ENCODE measurements at places on chromosomes 5 and 9. TPM values are rescaled to one million over a fixed set of nuclear protein-coding genes. Genes with fewer than 3 reads are reported as not detected.

The SLC22A4 gene
- total RNA-seq, result not detected

The GDNF gene
- total RNA-seq, result 2.4 TPM

The MYOT gene
- not detected for total RNA-seq

The GKAP1 gene
- total RNA-seq, result 14.2 TPM

The SRP19 gene
- total RNA-seq, result 65.4 TPM

DNA sequence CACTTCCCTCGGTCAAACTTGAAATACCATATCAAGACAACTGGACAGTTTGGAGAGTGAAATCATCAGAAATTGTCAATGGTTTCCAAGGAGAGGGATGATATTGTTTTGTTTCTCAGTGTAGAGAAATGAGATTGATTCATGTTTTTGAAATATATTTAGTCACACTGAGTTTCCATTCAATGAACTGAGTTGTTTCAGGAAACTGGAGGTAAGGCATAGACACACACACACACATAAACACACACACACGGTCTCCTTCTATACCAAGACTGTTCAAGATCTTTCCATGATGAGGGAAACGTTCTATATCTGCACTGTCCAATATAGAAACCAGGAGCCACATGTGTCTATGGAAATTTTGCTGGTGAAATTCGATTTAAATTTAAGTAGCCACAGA lies 182.8 kb downstream of the PTTG1 start:
- no peaks in the 10 kb centered on the region for H3K27me3 ChIP-seq
- H3K4me1 ChIP-seq, result no peaks in the 10 kb centered on the region
- no peak overlapping the region for H3K4me3 ChIP-seq

GRCh38 chr5:148720257-148720656 lies 65.9 kb upstream of the HTR4 start:
- no peaks in the 10 kb centered on the region for H3K36me3 ChIP-seq
- peaks cover 16% of the 10 kb centered on the region for H3K4me1 ChIP-seq
- peak overlapping the region; percentile 31 for H3K4me3 ChIP-seq
- no peak overlapping the region for H3K27ac ChIP-seq
- H3K27me3 ChIP-seq, result no peaks in the 10 kb centered on the region
- no peak for DNase-seq

DNA sequence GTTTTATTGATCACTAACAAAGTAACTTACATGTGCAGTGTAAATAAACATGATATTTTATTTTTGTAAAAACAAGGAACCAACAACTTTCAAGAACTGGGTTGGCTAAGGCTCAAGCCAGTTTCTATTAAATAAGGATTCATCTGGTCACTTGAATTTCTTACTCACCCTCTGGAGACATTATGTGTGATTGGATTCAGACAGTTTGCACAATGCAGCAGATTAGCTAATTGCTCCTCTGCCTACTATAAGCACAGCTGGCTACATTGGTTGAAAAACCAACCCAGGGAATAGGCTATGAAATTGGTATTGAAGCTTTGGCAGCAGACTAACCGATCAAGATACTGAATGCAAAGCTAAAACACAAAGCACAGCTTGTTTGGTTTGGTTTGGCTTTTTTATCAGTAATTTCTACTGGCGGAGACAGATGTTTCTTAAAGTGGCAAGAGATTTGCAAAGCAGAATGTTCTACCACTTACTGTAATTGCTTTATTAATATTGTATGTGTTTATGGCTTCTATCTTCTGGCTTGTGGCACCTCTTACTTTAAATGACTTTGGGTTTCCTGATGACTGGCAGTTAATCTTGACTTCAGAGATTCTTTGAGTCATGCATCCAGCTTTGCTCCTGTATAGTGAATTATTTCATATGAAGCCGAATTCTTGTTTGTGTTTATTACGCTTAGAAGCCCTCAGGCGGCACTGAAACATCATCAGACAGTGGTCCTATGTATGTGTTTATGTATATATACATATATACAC lies 231.5 kb downstream of the MPDZ start:
- DNase-seq, result no peak
- H3K27ac ChIP-seq, result no peak overlapping the region
- H3K36me3 ChIP-seq, result no peaks in the 10 kb centered on the region
- no peaks in the 10 kb centered on the region for H3K4me1 ChIP-seq
- no peaks in the 10 kb centered on the region for H3K27me3 ChIP-seq

GRCh38 chr5:75710637-75711036 lies 6.6 kb downstream of the POC5 start:
- H3K27ac ChIP-seq, result no peak overlapping the region
- H3K27me3 ChIP-seq, result no peaks in the 10 kb centered on the region
- peaks cover 38% of the 10 kb centered on the region for H3K36me3 ChIP-seq
- H3K4me3 ChIP-seq, result no peak overlapping the region

DNA sequence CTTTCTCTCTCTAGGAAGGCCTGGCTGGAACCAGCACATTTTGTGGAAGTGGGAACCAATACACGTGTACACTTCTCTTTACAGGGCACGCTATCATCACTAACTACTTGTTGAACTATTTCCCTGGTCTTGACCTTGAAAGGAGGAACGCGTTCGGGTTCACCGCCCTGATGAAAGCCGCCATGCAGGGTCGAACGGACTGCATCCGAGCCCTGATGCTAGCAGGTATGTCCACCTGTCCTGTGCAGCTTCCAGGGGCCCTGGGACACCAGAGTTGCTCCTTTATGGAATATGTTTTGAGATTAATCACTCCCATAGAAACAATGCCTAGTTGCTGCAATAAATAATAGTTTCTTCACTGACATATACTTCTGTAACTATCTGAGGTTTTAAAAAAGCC lies 74.1 kb downstream of the ANKRD33B start:
- no peaks in the 10 kb centered on the region for H3K4me1 ChIP-seq
- H3K27me3 ChIP-seq, result no peaks in the 10 kb centered on the region
- H3K4me3 ChIP-seq, result no peak overlapping the region
- no peak for DNase-seq
- H3K27ac ChIP-seq, result no peak overlapping the region

GRCh38 chr9:90547896-90548295 lies 94.7 kb downstream of the DIRAS2 start:
- peaks cover 4% of the 10 kb centered on the region for H3K4me1 ChIP-seq
- no peak overlapping the region for H3K27ac ChIP-seq

DNA sequence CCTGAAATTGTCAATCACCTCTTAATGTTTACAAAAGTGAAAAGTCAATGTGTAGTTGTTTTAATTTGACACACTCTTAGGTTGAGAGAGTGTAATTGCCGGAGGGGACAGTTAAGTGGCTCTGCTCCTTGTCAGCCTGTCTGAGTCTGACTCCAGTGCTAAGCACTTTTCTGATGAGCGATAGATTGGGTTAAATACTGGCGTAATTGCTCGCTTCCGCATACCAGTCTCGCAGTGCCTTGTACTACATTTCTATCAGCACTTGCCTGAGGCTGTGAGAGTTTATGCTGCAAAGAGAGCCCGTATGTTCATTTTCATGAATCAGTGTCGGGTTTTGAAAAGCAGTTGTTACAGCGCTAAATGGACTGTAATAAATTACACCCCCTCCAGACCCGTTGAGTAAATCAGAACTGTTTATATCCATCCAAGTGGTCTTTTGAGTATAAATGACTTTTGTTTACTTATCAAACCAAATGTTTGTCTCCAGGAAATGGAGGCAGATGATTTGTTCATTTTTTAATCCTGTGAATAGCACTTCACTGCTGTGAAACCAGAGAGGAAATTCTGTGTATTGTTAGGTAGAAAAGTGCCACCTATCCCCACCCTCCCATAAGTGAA lies 41.0 kb upstream of the DMRT3 start:
- no peak overlapping the region for H3K4me3 ChIP-seq
- H3K36me3 ChIP-seq, result no peaks in the 10 kb centered on the region
- H3K4me1 ChIP-seq, result no peaks in the 10 kb centered on the region
- no peak for DNase-seq
- H3K27ac ChIP-seq, result no peak overlapping the region

GRCh38 chr5:68115584-68115983 lies 100.0 kb upstream of the PIK3R1 start:
- no peaks in the 10 kb centered on the region for H3K36me3 ChIP-seq
- DNase-seq, result no peak
- H3K27me3 ChIP-seq, result no peaks in the 10 kb centered on the region
- no peak overlapping the region for H3K4me3 ChIP-seq
- H3K4me1 ChIP-seq, result peaks cover 6% of the 10 kb centered on the region

DNA sequence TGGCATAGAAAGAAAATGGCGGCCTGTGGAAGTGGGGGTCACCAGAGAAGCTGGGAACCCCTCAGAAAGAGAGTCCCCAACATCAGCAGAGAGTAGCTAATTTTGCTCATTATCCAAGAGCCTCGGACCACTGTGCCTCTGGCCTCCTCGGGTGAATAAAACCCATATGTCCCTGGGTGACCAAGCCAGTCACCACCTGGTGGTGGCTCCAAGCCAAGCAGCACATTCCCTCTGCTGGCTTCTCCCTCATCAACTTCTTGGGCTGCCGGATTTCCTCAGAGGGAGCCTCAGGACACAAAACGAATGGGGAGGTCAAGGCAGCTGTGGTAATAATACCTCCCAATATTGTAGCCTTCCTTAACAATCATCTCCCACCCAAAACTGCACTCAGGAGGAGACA lies 242.5 kb downstream of the NFIB start:
- no peaks in the 10 kb centered on the region for H3K27me3 ChIP-seq
- H3K27ac ChIP-seq, result no peak overlapping the region
- H3K36me3 ChIP-seq, result no peaks in the 10 kb centered on the region
- peak; percentile 73 for DNase-seq
- H3K4me1 ChIP-seq, result no peaks in the 10 kb centered on the region
- H3K4me3 ChIP-seq, result no peak overlapping the region

GRCh38 chr9:23820451-23821374 lies 5.3 kb downstream of the ELAVL2 start:
- no peak overlapping the region for H3K27ac ChIP-seq
- H3K36me3 ChIP-seq, result no peaks in the 10 kb centered on the region
- no peaks in the 10 kb centered on the region for H3K4me1 ChIP-seq
- peak overlapping the region; percentile 78 for H3K4me3 ChIP-seq
- peaks cover 69% of the 10 kb centered on the region for H3K27me3 ChIP-seq
- DNase-seq, result peak; percentile 81
